ENCODE measurements at places on chromosomes 12 and 14.

DNA sequence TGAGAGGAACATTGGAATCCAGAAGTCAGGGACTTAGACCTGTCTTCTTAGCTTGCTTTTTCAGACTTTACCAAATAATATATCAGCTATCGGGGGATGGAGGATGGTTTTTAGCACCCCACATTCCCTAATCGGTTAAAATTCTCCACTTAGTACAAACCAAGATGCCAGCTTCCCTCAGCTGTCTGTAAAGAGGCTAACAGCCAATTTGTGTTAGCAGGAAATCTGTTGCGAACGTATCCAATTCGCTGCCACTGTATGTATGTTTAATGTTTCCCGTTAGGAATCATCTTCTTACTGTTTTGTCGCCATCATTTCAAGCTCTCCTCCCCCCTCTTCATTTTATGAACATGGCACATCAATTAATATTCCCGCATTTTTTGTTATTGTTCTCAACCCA lies 289.0 kb downstream of the BCL11B start:
- DNase-seq, result no peak

DNA sequence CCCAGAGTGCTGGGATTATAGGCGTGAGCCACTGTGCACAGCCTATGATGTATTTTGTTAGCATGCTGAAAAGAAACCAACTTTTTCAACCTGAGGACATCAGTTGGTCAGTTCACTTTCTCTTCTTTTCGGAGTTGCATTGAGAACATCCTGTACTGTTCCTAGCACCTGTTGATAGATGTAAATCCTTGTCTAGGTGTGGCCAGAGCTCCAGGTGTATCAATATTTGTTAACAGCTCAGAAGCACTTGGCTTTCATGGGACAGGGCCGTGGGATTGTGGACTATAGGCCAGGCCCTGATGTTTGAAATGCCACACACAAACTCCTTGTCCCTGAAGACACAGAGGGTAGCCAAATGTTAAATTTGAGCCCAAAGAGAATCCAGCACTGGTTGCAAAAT lies 14.9 kb downstream of the HCAR2 start:
- DNase-seq, result no peak

DNA sequence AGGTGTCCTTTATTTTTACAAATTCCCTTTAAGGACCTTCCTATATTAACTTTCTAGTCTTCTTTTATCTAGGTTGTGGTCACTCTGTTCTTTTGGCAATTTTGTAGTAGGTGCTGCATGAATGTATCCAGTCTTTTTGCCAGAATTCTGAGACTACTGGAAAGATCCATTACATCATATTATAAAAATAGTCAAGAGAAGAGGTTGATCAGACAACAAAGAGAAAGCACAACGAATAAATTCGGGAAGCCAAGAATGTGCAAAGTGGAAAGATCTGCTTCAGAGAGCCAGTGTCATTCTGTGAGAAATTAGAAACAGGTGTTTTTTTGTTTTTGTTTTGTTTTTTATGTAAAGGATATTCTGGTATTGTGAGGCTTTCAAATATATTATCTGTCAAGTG lies 15.8 kb upstream of the SLC16A7 start:
- no peak for DNase-seq

GRCh38 chr14:102778338-102779083 lies 1.3 kb downstream of the TRAF3 start:
- DNase-seq, result no peak

DNA sequence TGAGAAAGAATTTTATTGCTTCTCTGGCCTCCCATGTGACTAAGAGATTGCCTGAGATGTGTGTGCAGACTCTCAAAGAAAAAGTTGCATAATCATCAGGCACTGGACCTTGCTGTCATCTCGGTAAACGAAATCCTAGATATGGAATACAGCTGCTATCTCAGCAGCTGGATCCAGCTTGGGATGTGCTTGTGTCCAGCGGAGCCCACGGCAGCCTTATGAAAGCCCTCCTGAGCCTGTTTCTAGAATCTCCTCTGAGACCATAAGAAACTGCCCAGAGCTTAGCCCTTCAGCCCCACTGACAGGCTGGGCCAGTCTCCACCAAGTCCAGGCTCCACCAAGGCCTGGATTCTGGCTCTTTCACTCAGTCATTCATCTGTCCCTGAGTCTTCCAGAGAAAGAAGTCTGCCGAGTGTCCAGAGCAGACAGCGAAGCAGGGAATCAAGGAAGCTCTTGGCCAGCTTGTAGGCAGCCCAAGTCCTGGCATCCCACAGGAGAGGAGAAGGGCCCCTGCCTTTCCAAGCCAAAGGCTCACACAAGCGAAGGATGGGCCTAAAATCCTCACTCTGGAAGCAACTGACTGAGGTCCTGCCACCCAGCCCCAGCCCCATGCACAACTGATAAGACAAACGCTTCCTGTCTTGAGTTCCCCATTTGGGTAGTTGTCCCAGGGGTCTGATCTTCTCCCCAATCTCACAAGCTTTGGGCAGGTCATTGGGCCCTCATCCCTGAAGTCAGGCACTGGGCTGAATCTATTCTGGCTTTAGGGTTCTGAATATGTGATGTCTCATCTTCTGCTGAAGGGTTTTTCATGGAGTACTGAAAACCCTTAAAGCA lies 97.8 kb downstream of the SEC23A start:
- no peak for DNase-seq

DNA sequence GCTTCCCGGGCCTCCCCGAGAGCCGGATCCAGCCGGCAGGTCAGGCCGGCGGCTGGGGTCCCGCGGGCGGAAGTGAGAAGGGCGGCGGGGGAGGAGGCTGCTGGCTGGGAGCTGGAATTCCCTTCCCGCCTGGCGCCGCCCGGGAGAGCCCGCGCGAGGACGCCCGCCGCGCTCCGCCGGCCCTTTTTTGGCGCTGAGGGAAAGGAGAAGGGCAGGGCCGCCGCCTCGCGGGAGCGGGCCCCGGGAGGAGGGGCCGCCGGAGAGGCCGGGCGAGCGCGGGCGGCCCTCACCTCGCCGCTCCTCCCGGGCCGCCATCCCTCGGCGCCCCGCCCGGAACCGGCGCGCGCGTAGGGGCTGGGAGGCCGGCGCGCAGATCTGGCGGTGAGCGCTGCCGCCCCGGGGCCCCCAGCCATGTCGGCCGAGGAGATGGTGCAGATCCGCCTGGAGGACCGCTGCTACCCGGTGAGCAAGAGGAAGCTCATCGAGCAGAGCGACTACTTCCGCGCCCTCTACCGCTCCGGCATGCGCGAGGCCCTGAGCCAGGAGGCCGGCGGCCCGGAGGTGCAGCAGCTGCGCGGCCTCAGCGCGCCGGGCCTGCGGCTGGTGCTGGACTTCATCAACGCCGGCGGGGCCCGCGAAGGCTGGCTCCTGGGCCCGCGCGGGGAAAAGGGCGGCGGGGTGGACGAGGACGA lies at the start of the genes KLHL42 and MANSC4:
TSS of gene KLHL42 (plus strand) at position 314 of the 692 bp plus-strand sequence. CDS start at position 412, 98 bp downstream.
TSS of gene MANSC4 (minus strand) at position 317 of the 692 bp plus-strand sequence. CDS start 8,960 bp downstream, outside the sequence.
- peak; percentile 44 for DNase-seq

- DNase-seq, result peak; percentile 29
These were observed 122.1 kb upstream of the ARHGAP5 start for GRCh38 chr14:31954991-31955390.

GRCh38 chr14:35202195-35202594 lies 79.8 kb downstream of the PRORP start:
- DNase-seq, result no peak

DNA sequence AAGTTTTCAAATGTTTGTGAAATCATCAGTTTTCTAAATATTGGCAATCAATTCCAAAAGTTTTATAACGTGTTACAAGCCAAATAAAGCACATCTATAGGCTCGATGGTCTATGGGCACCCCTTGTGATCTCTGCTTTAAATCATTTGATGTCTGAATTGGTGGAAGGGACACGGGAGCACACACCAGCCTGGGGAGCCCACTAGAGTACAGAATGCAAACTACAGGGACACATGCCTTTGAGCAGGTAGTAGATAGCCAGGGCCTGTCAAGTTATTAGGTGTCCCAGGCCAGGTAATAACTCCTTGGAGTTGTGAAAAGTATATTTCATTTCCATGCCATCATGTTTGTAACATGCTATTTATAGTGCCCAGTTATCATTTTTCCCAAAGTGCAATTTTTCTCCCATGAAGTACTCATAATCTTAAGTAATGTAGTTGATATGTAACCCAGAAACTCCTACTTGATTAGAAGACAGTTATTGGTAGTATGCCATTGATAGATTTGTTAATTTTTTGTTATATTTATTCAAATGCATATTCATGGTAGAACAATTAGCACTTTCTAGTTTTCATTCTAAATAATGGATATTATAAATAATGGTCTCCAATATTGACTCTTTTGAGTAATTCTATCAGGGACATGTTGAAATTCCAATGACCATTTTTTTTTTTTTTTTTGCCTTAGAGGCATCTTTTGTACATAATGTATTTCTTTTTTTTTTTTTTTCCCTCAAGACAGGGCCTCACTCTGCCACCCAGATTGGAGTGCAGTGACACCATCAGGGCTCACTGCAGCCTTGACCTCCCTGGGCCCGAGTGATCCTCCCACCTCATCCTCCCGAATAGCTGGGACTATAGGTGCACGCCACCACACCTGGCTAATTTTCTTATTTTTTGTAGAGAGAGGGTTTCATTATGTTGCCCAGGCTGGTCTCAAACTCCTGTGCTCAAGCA lies 96.9 kb upstream of the FGD4 start:
- peak; percentile 9 for DNase-seq

DNA sequence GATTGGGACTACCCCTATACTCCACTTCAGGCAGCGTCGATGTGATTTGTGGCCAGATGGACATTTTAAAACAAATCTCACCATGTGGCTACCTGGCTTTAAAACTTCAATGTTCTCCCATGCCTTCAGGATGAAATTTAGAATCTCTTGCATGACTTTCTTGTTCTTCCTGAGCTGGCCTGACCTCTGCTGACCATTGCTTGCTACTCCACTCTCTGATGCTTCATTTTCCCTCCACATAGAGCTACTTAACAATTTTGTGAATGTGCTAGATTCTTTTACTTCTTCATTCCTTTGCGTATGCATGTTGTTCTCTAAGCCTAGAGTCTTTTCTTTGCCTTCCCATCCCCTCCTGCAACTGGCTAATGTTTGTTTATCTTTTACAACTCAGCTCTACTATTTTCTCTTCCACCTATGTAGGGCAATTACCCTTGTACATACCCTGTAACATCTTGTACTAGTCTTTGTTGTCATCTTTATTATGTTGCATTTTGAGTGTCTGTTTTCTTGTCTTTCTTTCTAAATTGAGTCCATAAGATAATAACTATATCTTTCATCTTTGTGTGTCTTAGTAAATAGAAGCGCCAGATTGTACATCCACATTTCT lies 41.2 kb downstream of the YLPM1 start:
- peak; percentile 26 for DNase-seq

DNA sequence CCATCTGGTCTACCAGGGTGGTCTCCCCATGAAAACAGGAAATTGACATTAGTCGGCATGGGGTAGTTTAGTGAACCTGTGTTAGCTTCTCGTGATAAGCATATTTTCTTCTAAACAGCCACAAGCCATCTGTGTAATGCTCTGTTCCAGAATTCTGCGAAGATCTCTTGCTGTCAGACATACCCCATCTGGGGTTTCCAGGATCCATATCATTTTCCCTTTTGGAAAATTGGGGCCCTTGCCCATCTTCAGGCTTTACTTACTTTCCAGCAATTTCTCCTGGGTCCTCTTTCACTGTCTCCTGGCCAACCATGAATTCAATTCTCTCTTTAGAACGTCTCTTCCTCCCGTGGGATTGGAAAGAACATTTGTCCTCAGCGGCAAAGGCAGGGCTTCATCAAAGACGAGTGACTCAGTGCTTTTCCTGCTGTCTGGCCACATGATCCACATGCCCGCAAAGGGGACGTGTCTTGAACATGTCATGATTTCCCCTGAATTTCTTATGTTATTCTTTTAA lies 21.4 kb upstream of the NCOR2 start:
- DNase-seq, result peak; percentile 48

GRCh38 chr12:65584016-65584415 lies 240.3 kb upstream of the HMGA2 start:
- DNase-seq, result no peak

DNA sequence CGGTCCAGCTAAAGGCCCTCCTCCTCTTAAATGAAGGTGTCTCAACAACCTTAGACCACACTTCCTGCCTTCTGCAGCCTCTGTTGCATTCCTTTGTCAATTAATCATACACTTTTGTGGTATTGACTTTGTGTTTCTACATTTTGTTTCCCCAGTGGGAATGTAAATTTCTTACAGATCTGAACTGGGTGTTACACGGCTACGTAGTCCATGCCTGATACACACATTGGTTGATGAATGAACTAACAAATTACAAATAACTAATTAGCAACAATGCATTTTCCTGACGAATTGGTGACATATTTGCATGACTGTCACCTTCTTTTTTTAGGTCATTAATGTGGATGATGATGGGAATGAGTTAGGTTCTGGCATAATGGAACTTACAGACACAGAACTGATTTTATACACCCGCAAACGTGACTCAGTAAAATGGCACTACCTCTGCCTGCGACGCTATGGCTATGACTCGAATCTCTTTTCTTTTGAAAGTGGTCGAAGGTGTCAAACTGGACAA lies 15.2 kb upstream of the CCT2 start:
- no peak for DNase-seq

DNA sequence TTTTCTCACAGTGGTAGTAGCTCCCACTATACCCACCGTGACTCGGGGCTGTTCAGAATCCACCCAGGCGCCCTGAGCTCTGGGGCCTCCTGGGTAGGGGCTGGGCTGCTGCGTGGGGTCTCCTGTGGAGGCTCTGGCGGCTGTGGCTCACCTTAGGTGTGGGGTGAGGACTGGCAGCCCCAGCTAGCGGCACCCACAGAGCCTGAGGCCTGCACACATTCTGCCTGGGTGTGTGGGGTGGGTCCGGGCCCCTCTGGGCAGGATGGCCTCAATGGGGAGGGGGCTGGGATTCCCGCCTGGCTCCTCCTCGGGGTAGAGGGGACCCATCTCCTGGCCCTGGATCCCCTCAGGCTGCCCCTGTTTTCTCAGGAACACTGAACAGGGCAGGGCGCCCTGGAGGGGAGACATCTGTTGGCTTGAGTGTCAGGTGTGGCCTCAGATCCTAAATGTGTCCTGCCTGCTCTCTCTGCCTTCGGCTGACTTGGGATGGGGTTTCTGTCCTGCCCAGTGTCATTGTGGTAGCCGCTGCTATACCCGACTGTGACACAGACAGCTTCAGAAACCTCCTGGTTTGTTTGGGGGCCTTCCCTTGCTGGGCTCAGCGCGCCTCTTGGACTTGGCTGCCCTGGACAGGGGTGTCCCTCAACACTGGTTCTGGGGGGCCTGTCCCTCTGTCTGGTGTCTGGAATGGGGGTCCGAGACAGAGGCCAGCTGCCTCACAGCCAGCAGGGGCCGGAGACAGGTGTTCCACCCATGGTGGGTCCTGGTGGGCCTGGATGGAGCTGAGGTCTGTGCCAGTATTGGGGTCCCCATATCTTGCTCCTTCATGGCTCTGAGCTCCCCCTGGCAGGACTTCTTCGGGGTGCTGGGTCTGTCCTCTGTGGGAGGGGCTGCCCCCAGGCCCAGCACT lies 354.9 kb downstream of the TMEM121 start:
- no peak for DNase-seq

- DNase-seq, result no peak
These were observed 544.7 kb downstream of the ETNK1 start for GRCh38 chr12:23169696-23170013.
